ENCODE measurements at places on chromosomes 1 and 21.

- DNase-seq = no peak
Observed at GRCh38 chr1:51535006-51535592, 16.0 kb upstream of the EPS15 start.

DNA sequence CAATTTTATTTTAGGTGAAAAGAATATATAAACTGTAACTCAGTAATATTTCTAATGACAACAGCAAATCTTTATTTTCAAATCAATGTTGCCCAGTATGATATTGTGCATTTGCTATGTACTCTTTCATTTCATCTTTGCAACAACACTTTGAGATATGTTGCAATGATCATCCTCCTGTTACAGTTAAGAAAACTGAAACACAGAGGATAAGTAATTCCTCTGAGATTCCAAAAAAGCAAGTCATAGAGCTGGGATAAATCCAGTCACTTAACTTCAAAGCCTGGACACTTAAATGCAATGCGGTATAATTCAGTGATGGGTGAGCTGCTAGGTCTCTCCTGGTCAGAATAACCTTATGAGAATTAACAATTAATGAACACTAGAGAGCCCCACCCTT lies 48.6 kb upstream of the EXO1 start:
- DNase-seq = no peak

GRCh38 chr21:15729674-15730483 lies at the start of gene USP25:
Gene USP25 (plus strand): TSS chr21:15729982. CDS start chr21:15730394, 412 bp downstream.
- DNase-seq = peak; percentile 74

DNA sequence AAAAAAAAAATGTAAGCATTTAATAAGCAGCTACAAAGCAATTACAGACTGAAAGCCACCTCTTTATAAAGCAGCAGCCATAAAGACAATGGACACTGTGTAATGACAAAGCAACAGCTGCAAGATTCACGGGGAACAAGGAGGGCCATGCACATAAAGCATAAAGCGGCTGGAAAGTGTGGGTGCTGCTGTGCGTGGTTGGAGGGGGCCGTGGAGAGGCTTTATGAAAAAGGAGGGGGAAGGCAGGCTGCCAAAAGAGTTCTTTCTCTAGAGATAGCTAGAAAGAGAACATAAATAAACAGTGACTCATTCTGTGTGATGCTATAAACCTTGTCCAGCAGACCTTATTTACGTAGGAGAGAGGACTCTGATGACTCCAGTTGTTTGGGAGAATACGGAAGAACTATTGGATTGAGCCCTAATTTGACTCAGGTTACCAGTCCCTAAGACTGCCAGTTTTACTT lies 49.3 kb downstream of the ADAMTS1 start:
- no peak for DNase-seq

GRCh38 chr1:28032281-28032680 lies 56.1 kb downstream of the EYA3 start:
- DNase-seq = no peak

DNA sequence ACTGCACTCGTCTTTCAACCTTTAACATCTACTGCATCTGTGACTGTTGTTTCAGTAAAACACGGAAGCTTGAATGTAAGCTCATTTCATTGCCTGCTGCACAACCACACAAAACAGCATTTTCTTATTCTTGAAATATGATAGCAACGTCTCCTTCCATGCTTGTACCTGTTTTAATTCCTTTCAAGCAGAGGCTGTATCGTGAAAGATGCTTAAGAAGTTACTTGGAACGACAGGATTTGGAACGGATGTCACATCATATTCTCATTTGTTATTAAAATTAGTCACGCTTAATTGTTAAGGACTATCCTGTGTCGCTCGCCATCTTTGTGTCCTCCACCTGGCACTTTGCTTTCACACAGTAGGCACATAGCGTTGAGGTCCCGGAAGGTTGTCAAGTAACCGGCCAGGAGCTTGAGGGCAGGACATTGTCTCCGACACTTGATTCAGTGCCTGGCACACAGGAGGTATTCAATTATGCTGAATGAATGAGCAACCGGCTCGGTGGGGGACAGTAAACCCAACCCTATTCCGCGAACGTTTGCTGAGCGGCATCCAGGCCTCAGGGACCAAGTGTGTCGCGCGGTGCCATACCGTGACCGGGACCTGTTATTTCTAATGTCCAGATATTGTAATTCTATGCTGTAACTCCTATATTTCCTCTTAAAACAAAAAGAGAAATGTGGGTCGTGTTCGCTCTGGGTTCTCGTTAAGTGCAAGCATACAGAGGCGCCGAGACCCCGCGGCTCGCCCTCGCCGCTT lies 499 bp upstream of the SH3GLB1 start:
- no peak for DNase-seq

DNA sequence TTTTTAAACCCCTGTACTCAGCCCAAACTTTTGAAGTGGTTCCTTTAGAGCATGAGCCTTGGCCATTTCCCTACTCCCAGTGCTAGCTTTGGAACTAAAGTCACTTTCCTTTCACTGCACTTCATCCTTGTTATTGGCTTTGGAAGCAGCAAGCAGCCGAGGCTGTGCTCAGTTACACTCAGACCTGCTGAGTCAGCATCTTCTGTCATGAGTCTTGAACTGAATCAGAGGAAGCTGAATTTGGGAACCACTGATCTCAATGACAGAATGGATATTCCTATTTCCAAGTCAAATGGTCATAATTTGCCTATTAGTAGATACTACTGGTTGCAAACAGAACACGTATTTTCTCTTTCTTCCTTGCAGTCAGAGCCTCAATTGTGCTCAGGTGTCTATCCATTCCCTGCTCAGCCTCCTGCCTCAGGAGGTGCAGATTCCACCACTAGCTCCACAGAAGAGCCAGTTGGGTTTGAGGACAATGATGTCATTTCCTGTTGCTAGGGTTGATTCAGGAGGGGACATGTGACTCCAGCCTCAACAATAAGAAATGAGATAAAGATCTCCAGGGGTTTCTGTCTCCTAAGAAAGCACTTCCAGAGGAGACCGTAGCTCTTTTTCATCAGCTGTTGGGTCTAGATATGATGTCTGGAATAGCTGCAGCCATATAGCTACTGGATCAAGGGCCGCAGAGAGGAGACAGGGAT lies 44.9 kb upstream of the NTPCR start:
- no peak for DNase-seq

DNA sequence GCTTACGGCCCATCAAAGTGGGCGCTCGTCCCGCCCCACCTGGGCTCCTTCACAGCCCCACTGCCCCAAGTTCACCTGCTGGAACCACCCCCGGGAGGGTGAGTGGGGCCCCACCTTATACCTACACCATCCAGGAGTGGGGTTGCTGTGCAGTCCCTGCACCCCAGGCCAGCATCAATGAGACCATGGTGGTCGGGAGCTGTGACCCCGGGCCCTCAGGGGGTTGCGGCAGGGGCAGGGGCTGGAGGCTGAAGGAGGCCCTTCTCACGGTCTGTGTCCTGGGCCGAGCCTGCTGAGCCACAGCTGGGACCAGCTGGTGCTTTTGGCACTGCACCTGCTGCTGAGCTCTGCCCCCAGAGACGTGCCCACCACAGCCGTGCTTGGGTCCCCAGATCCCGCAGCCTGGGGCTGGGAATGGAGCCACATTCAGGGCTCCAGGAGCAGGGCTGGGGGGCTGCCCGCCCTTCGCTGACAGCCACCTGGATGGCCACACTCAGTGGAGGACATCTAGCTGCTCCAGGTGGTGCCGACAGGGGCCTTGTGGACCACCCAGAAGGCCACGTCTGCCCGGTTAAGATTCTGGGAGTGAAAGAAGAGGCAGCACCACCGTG lies 17.4 kb downstream of the ACTRT2 start:
- no peak for DNase-seq

DNA sequence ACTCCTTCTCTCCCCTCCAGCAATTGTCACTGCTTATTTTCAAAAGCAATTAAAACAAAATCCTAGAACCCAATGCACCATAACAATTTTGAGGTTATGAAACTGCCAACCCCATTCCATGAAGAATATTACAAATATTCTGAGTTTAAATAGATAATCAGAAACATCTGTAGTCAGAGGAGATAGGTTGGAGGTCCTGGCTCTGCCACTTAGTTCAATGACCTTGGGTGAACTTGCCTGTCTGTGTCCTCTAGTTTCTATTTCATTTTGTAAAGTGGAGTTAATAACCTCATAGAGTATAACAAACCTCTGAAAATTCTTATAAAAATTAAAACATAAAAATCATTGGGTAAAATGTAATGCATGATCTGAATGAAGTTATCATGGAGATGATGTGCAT lies 164.6 kb downstream of the KCTD3 start:
- no peak for DNase-seq

- peak; percentile 17 for DNase-seq
Observed at GRCh38 chr1:33055210-33056008, 18.7 kb upstream of the AK2 start.

DNA sequence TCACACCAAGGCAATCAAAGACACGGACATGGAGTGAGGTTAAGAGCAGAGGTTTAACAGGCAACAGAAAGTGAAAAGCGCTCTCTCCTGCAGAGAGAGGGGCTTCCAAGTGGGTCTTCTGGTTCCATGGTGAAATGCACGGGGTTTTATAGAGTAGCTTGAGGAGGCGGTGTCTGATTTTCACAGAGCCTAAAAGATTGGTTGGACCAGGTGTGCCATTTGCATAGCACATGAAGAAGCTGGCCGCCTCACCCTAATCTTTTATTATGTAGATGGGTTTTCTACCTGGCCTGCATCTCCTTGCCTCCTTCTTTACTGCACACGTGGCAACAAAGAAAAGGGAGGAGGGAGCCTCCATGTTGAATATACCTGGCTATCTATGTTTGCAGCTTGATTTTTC lies 197.3 kb downstream of the RYR2 start:
- DNase-seq = no peak

DNA sequence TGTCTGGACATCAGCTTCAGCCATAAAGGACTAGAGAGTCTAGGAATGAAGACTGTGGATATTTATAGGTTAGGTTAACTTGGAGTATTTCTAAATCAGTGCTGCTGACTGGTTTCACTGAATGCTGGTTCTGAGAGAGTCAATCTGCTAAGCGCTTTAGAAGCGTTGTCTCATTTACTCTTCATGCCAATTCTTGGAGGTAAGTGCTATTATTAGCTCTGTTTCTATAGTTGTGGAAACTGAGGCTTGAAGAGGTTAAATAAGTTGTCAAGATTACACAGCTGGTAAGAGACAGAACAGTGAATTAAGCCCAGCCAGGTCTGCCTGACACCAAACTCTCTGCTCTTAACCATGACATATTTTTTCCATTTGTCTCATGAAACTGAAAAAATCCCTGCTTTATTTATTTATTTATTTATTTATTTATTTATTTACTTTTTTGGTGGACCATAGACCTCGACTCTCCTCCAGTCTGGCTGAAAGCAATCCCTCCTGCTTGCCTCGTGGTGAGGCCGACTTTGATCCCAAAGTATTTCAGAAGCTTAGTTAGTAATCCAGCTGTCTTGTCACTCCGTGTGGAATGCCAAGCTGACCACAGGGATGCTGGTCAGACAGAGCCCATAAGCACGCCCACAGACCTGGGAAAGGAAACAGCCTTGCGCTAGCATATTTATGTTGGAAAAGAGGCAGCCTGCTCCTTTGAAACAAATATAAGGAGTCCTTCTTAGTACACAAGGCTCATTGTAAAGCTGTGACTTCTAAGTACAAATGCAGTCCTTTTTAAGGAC lies 16.9 kb downstream of the NTMT2 start:
- no peak for DNase-seq

- no peak for DNase-seq
Observed at GRCh38 chr1:15218287-15219279, 28.4 kb upstream of the FHAD1 start.

DNA sequence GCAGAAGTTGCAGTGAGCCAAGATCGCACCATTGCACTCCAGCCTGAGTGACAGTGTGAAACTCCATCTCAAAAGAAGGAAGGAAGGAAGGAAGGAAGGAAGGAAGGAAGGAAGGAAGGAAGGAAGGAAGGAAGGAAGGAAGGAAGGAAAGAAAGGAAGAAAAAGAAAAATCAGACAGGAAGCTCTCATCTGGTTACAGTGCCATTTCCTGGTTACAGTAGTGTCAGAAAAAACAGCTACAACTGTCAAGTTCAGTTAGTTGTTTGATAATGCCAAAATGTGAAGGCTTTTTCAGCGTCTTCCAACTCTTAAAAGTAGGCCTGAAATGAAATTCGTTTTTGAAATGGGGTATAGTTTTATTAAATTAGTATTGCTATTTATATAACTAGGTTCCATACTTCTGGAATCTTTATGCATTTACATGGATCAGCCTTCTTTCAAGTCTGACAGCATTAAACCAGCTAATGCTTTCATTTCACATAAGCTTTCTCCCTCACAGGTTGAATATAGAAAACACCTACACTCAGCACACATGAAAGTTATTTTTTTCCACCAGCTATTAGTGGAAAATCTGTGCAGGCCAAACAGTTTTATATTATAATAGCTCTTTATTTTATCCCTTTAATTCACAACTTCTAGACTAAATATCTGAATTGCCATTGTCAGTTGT lies 21.2 kb downstream of the PTPN22 start:
- no peak for DNase-seq

DNA sequence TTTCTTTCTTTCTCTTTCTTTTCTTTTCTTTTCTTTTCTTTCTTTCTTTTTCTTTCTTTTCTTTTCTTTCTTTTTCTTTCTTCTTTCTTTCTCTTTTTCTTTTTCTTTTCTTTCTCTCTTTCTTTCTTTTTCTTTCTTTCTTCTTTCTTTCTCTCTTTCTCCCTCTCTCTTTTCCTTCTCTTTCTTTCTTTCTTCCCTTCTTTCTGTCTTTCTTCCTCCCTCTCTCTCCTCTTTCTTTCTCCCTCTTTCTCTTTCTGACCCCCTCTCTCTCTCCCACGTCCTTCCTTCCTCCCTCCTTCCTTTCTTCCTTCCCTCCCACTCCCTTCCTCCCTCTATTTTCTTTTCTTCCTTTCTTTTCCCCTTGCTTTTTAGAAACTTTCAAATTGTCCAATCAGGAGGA lies 333.6 kb downstream of the PAPPA2 start:
- DNase-seq = no peak

DNA sequence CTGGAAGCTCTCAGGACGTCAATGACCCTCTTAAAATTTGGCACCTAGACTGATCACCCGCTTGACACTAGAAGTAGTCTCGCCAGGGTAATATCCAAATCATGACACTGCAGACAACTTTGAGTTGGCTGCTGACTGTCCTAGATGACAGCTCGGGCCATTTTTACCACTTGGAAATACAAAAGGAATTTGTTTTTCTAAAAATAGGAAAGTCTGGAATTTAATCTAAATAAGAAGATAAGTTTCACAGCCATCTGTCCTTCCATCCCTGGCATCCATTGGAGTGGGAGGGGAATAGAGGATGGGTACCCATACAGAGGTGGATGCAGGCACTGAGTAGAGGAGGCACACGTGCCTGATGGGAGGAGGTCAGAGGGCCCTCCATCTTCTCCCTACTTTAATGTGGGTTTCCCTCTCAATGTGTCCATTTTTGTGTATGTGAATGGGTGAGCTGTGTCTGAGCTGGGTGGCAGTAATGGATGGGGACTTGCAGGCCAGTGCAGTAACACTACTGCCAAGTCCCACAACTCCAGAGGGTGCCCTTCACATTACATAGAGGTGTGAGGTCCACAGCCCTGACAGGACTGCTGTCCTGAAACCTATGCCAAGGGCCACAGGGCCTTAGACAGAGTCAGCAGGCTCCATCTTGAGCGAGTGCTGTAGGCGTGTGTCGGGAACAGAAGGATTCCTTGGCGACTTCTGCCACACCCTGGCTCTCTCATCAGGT lies 104.8 kb upstream of the IPO9 start:
- DNase-seq = no peak

All from activated T-helper 2 cell treated with anti-CD3 and anti-CD28 coated beads, Interferon-gamma antibody, Interleukin-2, Interleukin-4, amounts not matched to agents 10 μg/mL and 5 μg/mL and 100 μg/mL, durations not matched to agents 14 hours and 24 hours and 36 hours (primary cell).